Aorta (tissue), 5 donors: ENCODE measurements at places on chromosomes 2 and 18. TPM values are rescaled to one million over a fixed set of nuclear protein-coding genes. Genes with fewer than 3 reads are reported as not detected.
A peak's percentile ranks its signal among the peaks of the same experiment; 100 is the strongest.

DNA sequence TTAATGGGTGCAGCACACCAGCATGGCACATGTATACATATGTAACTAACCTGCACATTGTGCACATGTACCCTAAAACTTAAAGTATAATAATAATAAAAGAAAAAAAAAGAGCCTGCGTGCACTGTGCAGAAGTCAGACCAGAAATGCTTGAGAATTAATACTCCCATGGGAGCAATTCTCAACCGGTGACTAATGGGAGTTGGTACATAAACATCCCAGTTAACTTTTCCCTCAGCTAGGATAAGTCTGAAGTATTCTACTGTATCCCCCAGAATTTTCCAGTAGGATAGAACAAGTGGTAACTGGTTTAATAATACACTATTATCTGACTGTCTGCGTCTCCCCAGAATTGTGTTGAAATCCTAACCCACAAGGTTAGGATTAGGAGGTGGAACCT, 113.6 kb upstream of the COL5A2 start:
- DNase-seq = no peak

- DNase-seq = no peak
These were observed 31.8 kb downstream of the RNU4ATAC start for GRCh38 chr2:121562269-121563176.

DNA sequence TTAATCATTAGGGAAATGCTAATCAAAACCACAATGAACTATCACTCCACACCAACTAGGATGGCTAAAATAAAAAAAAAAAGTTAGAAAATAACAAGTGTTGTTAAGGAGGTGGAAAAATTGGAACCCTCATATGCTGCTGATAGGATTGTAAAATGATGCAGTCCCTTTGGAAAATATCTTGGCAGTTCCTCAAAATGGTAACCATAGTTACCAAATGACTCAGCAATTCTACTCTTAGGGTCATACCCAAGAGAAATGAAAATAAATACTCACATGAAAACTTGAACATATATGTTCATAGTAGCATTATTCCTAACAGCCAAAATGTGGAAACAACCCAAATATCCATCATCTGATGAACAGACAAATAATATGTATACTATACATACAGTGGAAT, 15.7 kb upstream of the ACVR2A start:
- no peak for DNase-seq

DNA sequence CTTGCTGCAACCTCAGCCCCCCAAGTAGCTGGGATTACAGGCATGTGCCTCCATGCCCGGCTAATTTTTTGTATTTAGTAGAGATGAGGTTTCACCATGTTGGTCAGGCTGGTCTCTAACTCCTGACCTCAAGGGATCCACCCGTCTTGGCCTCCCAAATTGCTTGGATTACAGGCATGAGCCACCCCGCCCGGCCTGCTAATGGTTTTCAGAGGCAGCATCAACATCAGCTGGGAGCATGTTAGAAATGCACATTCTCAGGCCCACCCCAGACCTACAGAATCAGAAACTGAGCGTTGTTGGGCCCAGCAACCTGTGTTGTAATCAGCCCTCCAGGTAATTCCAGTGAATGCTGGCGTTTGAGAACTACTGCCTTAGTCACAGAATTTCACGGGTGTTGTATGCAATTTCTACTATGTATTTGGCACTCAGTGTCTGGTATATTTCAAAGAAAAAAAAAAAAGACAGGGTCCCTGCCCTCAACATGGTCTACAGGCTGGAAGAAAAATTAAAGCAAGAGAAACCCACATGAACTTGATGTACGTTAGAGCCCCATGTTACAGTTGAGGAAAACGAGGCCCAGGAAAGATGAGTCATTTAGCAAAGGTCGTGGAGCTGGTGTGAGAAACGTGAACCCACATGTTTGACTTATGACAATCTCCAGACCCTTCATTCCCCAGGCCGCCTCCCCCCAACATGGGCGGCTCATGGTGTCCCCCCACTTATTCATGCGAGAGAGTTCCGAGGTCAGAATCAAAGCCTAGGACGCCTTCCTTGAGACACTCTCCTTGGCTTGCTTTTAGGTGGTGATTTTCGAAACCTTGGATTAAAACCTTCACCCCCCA, 35.3 kb downstream of the SH3BP4 start:
- DNase-seq = peak; percentile 51

GRCh38 chr2:173150963-173151362, 75.3 kb downstream of the MAP3K20 start:
- DNase-seq = no peak

- DNase-seq = no peak
These were observed 101.7 kb upstream of the ZFP36L2 start for GRCh38 chr2:43328133-43328532.

DNA sequence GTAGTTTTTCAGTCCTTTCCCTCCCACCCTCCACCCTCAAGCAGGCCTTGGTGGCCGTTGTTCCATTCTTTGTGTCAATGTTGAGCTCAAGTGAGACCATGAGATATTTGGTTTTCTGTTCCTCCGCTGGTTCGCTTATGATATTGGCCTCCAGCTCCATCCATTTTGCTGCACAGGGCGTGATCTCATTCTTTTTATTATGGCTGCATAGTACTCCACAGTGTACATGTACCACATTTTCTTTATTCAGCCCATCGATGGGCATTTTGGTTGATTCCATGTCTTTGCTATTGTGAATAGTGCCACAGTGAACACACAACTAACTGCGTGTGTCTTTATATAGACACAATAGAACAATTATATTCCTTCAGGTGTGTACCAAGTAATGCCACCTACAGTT, 14.1 kb downstream of the AGAP1 start:
- no peak for DNase-seq

- DNase-seq = no peak
These were observed 589.4 kb upstream of the SYT4 start for GRCh38 chr18:43866696-43867095.

DNA sequence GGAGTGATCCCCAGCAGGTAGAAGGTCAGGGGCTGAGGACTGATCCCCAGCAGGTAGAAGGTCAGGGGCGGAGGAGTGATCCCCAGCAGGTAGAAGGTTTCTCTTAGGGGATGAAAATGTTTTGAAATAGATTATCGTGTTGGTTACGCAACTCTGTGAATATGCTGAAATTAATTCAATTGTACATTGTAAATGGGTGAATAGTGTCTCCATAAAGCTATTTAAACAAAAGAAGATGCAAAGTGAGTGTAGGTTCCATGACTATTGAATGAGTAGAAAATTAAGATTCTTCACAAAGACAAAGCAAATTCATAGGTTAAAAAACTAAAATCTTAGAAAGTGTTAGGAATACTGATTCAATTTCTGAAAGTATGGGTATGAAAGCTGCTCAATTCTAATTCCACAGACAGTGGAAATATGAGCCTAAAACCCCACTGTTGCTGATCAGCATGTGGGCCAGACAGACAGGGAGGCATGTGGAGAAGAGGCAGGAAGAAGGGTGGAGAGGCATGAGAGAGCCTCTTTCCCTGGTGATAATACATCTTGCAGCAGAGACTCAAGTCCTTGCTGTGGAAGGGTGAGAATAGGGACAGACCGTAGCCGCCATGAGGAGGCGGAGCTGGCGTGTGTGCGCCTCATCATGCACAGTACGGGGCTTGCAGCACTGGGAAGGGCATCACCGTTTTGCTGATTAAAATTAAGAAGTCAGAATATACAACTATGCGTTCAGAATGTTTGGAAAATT, 85.9 kb upstream of the NFATC1 start:
- DNase-seq = no peak

DNA sequence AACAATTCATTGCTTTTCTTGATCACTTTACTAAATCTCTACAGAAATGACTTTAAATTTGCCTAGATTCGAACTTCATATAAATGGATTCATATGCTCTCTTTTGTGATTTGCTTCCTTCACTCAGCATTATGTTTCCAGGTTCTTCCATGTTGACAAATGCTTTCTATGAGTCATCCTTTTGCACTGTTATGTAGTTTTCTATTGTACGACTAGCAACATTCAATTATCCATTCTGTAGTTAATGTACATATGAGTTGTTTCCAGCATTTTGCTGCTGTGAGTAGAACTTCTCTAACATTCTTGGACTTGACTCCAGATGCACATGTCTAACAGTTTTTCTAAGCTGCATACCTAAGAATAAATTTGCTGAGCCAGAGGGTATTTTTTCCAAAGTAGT, 66.5 kb upstream of the NEUROD1 start:
- DNase-seq = no peak

DNA sequence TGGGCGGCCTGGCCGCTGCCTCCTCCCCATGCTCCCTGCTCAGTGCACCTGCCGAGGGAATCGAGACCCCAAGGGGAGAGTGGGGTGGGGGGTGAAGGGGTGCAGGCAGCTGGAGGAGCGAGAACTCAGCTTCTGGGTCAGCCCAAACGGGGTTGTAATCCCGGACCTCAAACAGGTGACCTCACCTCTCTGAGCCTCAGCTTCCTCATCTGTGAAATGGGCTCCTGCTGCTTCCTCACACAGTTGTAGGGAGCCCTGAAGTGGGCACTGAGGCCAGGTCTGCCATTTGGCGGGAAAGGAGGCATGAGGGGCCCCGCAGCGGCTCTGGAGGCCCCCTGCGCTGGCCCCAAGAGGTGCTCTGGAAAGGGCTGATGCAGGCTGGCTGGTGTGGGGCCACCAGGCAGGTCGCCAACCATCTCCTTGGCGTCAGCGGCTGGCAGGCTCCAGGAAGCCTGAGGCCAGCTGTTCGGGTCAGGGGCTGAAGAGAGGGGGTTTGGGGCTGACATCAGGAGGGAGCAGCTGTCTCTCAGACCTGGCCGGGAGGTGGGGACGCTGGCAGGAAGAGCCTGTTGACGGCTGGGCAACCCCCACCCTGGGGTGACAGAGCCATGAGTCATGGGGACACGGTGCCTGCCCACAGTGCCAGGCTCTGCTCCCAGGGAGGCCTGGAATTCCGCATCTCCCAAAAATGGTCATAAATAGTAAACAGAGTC, 4.9 kb downstream of the KLHL30 start:
- peak; percentile 90 for DNase-seq

- no peak for DNase-seq
These were observed 991.9 kb upstream of the CHAC2 start for GRCh38 chr2:52775674-52776073.

- DNase-seq = no peak
These were observed 273.6 kb downstream of the HRH4 start for GRCh38 chr18:24734058-24734457.

DNA sequence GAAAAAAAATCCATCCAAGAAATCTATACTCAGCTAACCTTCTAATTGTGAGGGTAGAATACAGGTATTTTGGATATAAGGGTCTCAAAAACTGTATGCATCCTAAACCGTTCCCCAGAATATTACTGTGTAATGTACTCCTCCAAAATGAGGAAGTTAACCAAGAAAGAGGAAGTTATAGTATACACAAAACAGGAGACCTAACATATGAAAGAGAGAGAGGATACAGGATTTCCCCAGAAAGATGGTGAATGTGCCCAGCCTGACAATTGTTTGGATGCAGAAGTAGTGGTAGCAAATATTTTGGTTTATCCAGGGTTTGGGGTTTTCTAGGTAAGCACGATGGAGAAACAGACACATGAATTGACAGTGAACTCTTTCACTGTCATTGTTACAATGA, 50.6 kb downstream of the GALNT3 start:
- DNase-seq = no peak

GRCh38 chr2:62263076-62263715, 67.3 kb downstream of the B3GNT2 start:
- no peak for DNase-seq

GRCh38 chr2:101842471-101842870, 145.0 kb downstream of the MAP4K4 start:
- no peak for DNase-seq

DNA sequence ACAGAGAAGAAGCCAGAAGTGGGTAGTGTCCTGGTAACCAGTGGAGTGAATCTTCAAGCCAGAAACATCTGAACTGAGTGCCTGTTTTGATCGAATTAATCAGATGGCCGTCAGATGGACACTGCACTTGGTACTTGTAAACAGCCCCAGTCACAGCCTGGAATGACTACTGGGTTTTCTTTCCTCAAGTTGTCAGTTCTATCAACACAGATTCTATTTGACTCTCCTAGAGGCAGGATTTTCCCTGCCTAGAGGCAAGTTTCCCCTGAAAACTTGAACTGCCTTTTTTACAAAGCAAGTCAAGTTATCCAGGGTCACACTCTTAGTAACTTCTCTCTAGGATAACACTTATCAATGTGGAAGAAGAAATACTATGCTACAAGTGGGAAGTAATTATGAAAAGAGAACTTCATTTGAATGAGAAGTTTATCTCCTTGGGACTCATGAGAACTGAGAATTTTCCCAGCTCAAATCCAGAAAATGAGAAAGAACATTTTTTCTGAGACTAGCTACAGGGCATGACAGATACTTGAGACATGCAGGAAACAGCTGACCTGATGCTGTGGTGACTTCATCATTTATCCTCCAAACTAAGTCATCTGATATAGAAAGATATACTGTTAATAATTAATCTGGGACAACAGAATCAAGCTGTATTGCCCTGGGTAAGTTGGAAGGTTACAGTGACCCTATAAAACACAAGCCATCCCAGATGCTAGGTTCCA, 36.0 kb downstream of the SULT1C2 start:
- DNase-seq = no peak

DNA sequence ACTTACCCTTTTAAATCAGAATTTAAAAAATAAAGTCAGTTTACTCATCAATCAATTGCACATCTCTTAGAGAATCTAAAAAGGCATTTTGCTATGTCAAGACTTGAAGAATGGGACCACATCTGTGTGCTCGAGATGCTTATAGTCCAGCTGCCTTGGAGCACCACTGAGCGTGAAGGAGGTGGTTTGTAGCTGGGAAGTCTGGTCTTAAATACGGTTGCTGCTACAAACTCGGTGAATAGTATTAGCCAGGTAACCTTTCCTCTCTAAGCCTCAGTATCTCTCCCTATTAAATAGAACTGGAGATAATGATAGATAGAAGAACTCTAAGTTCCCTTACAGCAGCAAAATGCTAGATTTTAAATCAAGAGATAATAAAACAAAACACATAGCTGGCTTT, 289.7 kb downstream of the TRIB2 start:
- no peak for DNase-seq

DNA sequence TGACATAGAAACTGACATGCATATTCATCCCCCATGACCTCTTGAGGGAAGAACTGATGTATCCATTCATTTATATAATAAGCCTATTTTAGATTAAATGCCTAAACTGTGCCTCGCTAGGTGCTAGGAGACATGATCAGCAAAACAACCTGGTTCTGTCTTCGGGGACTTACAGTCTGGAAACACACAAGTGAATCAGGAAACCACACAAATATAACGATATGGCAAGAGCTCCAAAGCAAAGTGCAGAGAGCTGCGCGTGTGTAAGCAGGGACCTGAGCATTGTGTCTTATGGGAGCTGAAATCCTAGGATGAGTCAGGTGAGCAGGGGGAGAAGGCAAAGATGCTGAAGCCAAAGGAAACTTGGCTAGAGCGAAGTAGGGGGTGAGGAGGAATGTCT, 120.6 kb downstream of the NRP2 start:
- no peak for DNase-seq

- no peak for DNase-seq
These were observed 29.5 kb upstream of the SMAD7 start for GRCh38 chr18:48979944-48980890.

ABCB11 gene
- total RNA-seq = 0.21 TPM

SCN7A gene
- total RNA-seq = 5.0 TPM

AFF3 gene
- 15.7 TPM for total RNA-seq

ZC3H6 gene
- 16.2 TPM for total RNA-seq

CD302 gene
- total RNA-seq = 71.2 TPM

ASXL3 gene
- total RNA-seq = 4.3 TPM
